ENCODE measurements at places on chromosomes 16 and 17.
A peak's percentile ranks its signal among the peaks of the same experiment; 100 is the strongest.

DNA sequence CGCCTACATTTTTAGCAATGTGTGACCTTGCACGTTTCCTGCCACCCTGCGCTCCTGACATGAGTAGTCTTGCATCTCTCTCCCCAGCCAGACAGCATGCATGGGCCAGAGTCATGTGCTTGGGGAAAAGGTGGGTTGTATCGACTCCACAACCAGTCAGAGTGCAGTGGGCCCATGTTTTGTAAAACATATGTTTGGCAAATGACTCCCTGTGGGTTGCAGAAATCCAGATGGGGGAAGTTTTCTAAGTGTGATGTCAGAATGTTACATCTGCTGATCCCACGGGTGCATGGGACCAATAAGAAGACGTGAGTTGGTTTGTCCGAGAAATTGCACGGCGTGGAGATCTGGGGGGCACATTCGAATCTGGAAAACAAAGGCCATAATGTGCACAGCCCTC, 147.1 kb downstream of the FOXL1 start:
- no peak for DNase-seq

- no peak for DNase-seq
Observed at GRCh38 chr17:4516735-4517134, 18.1 kb downstream of the SPNS2 start.

- DNase-seq = no peak
Observed at GRCh38 chr16:87311387-87311786, 5.8 kb downstream of the C16orf95 start.

DNA sequence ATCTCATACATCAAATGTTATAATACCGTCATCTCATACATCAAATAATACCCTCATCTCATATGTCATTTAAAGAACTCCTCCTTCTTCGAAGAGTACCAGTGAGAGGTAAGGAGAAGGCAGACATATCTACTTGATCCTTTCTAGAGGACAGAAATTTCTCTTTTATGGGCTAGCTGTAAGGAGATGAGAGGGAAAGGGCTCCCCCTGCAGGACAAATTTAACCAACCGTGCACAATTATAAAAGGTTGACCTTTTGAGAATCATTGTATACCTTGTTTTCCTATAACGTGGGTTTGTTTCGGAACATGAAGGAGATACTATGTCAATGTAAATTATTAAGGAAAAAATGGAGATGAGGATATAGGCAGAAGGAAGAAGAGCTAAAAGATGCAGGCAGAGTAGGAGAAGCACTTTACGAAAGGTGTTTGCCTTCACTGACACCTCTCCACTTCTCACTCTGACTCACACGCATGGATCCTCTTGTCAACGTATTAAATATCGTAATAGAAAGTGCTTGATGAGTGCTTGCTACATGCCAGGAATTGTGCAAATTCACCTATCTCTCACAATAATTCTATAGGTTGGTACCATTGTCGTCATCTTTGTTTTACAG, 465.9 kb upstream of the ERCC4 start:
- no peak for DNase-seq

GRCh38 chr16:54473226-54473993, 186.8 kb upstream of the IRX3 start:
- DNase-seq = no peak

- DNase-seq = no peak
Observed at GRCh38 chr16:50602126-50602525, 53.9 kb downstream of the NKD1 start.

- DNase-seq = no peak
Observed at GRCh38 chr17:41547378-41547841, 19.3 kb upstream of the KRT19 start.

DNA sequence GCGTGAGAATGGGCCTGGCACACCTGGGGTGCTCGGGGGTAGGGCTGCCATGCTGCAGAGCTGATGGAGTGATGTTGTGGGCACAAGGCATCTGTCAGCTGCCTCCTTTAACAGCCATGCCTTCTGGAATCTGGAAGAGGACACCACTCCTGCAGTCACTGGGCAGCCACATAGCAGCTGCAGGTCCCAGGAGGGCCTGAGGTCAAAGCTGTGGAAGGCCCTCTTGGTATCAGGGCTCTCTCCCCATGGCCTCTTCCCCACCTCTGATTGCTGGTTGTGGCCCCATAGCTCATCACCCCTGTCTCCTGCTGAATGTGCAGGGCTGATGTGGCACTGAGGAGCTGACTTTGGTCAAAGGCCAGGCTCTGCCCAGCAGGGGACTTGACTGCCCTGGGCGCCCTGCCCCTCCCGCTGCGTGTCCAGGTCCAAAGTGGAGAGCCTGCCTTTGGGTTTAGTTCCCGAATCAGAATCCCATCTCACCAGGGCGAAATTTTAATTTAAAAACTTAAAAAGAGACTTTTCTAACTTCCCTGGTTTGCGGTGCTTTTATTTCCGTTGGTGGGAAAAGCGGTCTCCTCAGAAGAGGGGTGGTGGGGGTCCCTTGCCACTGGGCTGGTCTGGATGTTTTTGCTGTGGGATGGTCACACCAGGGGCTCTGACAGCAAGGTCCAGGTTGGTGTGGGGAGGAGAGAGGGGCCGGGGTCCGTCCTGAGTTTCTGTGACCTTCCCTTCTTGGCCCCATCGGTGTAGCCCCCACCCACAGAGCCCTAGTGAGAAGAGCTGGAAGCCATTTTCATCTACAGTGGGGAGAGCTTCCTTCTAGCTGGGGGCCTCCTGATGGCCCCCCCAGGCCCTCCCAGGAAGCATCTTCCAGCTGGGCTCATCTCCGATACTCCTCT, 5.9 kb downstream of the UBALD2 start:
- no peak for DNase-seq

DNA sequence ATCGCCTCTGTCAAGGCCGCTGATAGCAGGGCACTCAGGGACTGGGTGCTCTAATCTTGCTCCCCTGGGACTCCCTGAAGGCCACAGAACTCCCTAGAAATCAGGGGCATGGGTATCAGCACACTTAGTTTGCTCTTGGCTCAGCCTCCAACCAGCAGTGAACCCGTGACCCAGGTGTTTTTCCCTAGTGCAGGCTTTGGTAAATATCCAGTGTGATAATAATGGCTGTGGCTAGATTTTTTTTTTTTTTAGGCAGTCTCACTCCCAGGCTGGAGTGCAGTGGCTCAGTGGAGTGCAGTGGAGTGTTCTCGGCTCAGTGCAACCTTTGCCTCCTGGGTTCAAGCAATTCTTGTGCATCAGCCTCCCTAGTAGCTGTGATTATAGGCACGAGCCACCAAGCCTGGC, 10.3 kb downstream of the NUPR1 start:
- DNase-seq = no peak

DNA sequence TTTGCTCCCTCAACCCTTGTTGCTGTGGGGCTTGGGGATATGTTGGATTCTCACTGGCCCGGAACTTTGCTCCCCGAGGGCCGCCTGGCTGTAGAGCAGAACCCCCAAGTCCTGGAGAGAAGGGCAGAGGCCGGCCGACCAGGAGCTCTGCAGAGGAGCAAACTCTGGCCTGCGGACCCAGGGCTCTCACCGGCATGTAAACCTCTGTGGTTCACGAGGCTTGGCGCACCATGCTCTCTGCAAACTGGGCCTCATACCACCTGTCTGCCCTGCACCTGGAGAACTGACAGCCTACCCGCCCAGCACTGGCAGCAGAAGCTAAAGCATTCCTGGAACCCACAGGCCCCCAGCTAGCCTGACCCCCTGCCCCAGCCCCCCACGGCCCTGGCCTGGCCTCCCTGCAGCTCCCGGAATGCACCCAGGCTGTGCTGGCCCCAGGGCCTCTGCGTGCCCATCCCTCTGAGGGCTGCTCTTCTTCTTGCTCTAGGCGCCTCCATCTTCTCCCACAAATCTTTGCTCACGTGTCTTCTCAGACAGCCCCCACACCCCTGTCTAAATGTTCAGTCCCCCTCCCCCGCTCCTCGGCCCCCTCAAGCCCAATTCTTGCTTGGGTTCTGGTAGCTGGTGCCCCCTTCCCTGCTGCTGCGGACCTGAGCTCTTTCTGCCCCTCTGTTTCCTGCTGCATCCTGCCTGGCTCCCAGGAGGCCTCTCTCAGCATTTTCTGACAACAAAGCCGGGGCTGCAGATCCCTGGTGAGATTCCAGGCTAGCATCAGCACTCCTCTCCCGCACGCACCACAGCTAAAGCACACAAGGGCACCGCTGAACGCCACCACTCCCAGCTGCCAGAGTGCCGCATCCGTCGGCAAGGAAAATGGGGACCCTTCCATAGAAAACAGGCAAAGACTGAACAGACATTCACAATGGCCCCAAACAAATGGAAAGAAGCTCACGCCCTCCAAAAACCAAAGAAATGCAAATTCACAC, 23.3 kb downstream of the ACTG1 start:
- no peak for DNase-seq

- no peak for DNase-seq
Observed at GRCh38 chr16:86322283-86322682, 188.0 kb upstream of the FOXF1 start.

DNA sequence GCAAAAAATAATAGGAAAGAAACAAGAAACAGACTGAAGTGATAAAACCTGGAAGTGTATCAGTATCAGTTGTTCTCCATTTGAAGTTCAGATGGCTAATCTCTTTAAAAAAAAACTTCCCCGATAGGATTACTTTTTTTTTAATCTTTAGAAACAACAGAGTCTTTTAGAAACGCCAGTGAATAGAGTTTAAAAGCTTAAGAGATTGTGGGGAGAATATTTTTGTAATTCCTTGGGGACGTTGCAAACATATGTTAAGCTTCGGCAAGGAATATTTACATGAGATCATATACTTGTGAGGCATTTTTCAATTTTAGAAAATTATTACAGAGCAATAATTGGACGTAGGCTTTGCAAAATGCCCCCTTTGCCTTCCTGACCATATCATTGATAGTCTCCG, 13.2 kb downstream of the MAF start:
- DNase-seq = no peak

GRCh38 chr17:43702637-43703036, 40.9 kb upstream of the MEOX1 start:
- peak; percentile 10 for DNase-seq

GRCh38 chr16:64933885-64934284, 188.0 kb downstream of the CDH11 start:
- no peak for DNase-seq

GRCh38 chr17:33115366-33115765, 123.7 kb downstream of the SPACA3 start:
- DNase-seq = no peak

GRCh38 chr16:83409347-83409746, 398.4 kb upstream of the HSBP1 start:
- no peak for DNase-seq

- no peak for DNase-seq
Observed at GRCh38 chr17:418421-418751, 65.8 kb upstream of the RPH3AL start.

GRCh38 chr16:89371968-89372634, 118.3 kb downstream of the ANKRD11 start:
- DNase-seq = no peak

DNA sequence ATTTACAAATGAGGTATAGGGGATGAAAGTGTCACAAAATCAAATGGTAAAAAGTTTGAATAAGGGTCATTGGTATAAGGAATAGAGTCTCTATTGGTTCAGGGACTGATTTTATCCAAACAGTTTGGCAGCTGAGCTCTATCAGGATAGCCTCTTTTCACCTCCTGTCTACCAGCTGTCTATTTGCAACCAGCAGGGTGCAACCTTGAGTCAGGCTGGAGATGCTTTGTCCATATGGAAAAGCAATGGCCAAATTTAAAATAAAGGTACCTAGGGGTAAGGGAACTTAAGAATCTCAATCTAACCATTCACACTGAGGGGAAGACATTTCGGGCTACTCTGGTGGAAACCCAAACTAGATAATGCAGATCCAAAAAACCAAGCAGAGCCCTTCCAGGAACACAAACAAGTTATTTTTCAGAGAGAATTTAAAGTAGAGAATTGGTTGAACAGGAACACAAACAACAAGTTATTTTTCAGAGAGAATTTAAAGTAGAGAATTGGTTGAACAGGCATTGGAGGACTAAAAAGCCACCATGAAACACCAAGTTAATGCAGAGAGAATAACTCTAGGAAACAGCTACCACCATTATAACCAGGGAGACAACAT, 12.6 kb upstream of the CA10 start:
- DNase-seq = no peak

Data from stimulated activated CD4-positive, alpha-beta T cell treated with anti-CD3 and anti-CD28 coated beads, TNF-alpha, amount 100 ng/mL, for 48 hours (primary cell).